HFF-Myc (cell line): ENCODE measurements at places on chromosomes 12 and 14.

DNA sequence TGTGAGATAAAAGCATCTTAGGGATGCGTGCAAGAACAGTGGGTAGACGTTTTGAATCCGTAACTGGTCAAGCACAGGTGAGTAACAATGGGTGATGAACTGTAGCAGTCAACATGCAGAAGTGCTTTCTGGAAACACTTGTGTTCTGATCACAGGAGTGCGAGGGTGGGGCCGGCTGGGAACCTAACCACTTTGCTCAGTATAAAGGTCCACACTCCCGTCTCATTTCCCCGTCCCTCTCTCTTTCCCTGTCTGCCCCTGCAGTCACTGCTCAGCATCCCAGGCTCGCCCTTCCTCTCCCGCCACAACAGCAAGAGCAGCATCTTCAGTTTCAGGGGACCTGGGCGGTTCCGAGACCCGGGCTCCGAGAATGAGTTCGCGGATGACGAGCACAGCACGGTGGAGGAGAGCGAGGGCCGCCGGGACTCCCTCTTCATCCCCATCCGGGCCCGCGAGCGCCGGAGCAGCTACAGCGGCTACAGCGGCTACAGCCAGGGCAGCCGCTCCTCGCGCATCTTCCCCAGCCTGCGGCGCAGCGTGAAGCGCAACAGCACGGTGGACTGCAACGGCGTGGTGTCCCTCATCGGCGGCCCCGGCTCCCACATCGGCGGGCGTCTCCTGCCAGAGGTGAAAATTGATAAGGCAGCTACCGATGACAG lies 127.1 kb downstream of the FIGNL2 start:
- DNase-seq, result no peak

- DNase-seq, result no peak
Measured at GRCh38 chr12:32296567-32296966, 102.8 kb upstream of the FGD4 start.

DNA sequence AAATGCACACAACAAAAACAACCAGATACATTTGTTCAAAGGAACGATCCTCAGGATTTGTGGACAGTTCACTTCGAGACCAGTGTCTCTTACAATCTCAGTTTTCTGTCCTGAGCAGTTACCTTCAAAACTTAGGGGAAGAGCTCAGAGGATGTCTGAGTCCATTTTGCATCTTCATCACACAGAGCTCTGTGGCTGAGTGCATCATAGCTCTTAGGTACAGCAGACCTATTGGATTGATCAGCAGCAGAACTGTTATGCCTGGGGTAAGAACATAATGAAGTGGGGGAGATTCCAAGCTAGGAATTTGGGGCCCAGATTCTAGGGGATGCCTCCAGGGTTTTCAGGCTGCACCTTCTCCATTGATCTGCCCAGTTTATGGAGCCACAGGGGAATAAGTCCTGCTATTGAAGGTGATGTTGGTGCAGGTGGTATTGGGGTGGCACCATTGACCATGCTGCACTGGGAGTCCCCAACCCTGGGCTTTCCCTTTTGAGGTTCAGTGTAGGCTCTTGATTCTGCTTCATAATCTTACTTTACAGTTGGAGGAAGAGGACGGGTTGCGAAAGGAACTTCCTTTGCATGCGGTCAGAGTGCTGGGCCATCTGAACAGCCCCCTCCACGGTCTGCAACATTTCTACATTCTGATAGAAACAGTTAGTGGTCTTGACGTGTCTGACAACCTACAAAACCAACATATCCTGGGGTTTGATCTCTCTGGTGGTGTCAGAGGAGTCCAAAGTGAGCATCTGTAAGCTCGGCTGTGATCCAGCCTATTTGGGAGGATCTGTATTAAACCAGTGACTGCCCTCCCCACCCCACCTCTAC lies 112.8 kb downstream of the CHST11 start:
- DNase-seq, result no peak

GRCh38 chr12:109228664-109229063 lies 80.4 kb downstream of the FOXN4 start:
- no peak for DNase-seq

DNA sequence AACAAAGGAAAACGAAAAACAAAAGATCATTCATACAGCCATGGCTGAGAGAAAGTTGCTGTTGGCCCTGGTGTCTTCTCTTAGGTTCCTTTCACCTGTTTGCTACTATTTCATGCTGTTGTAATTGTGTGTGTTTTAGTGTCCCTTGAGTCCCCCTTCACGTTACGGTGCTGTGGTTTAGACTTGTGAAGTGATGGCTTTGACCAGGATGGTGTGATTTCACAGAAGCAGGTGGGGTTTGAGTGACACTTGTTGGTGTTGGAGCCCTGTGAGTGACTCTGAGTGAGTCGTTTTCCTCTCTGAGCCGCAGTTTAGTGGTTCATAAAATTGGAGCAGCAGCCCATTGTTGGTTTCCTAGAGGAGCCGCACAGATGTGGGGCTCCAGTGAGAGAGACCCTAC lies 635.4 kb downstream of the VRK1 start:
- no peak for DNase-seq

DNA sequence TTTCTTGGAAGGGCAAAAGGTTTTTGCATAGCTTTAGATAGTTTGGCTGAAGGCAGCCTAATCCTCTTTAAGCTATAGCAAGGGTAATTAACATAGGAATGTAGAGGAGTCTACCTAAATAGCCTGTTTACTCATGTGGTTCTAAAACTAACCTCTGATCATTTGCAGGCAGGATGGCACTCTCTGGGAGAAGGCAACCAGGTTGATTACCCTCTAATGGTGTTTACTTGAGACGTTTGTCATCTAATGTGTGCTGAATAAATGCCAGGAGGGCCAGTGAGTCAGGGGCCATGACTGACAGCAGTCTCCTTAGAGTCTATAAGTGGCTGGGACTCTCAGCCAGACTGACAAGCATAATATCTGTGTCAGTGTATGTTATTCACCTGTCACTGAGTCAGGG lies 286.4 kb downstream of the PCNX1 start:
- no peak for DNase-seq

GRCh38 chr12:113403435-113404415 lies at the start of gene SDS:
Gene SDS (minus strand): TSS chr12:113403887. CDS start chr12:113399708, 4,179 bp downstream.
- no peak for DNase-seq

DNA sequence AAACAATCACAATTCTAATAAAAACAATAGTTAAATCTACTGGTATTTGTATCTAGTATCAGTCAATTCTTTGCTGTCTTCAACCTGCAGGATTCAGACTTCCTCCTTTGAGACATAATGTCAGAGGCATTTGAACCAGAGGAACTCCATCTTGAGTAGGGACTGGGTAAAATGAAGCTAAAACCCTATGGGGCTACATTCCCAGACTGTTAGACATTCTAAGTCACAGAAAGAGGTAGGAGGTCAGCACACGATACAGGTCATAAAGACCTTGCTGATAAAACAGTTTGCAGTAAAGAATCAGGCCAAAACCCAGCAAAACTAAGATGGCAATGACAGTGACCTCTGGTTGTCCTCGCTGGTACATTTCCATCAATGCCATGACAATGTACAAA lies 48.2 kb upstream of the MAP3K9 start:
- DNase-seq, result no peak
